ENCODE measurements at places on chromosomes 6 and 20.

DNA sequence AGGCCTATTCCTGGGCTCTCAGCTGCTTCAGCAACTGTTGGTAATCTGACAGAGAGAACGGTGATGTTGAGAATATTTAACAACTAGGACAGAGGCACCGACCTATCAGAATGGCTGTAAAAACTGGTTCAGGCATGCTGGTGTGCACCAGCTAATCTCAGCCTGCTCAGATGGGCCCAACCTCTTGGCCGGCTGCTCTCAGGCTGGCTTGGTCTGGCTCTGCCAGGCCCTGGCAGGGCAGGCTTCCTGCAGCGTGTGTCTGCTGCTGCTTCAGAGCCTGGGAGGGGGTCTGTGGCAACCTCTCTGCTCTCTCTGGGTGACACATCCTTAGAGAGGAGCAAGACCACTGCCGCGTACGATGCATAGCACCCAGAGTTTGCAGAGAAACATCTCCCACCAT lies 4.8 kb downstream of the SLC2A12 start:
- no peak for DNase-seq

DNA sequence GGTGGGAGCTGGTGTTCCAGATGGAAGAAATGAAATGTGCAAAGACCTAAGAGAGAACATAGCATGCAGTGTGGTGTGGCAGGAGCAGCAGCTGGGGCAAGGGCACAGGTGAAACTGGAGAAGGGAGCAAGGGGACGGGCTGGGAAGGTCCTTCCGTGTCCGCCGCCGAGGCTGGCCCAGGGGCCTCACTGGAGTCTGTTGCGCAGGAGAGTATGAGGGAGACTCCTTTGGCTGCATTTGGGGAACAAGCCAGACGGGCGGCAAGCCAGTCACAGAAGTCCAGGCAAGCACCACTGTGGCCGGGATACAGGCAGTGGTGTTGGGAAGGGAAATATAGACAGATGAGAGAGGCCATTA lies 77.7 kb downstream of the GJA10 start:
- no peak for DNase-seq

DNA sequence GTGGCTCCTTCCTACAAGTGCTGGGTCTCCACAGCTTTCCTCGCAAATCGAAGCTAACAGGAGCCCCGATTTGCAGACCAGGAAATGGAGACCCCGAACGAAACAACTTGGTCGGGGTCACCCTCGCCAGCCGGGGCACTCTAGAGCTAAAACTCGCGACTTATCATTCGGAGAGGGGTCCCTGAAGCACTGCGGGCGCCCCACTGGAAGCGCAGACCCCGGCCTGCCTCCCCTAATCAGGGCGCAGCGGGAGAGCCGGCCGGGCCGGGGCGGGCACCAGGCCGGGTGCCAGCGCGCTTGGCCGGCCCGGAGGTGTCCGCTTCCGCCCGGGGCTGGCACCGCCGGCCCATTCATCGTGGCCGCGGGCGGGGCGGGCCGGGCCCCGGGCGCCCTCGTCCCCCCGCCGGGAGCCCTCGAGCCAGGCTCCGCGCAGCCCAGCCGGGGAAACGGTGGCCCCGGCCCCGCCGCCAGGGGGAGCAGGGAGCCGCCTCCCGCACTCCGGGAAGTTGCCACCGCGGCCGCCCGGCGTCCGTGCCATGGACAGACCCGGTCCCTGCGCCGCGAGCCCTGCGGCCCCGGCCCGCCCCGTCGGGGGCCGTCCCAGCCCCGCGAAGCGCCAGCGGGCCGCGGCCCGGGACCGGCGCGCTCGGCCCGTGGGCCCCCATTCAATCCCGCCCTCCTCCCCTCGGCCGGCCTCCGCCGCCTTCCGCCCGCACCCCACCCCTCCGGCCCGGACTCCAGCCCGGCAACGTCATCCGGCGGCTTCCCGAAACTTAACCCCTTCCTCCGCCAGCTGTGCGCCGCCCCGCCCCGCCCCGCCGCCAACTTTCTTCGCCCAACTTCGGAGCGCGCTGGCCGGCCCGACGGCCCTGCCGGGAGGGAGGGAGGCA lies 961 bp downstream of the RRBP1 start:
- DNase-seq, result peak; percentile 88

DNA sequence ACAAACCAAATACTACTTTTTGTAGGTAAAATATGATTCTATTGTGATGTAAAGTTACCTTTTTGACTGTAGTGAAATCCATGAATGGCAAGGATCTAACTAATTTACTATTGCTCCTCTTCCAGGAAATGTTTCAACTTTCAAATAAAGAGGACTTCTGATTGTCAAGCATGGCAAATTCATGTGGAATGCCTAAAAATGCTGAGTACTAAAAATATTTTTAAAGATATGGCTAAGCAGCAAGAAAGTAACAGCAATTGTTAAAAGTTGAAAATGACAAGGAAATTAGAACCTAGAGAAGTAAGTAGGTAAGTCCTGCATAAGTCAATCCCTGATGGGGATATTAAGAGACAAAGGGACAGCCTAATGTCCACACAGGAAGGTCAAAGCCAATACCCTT lies 126.0 kb downstream of the BACH2 start:
- DNase-seq, result no peak

DNA sequence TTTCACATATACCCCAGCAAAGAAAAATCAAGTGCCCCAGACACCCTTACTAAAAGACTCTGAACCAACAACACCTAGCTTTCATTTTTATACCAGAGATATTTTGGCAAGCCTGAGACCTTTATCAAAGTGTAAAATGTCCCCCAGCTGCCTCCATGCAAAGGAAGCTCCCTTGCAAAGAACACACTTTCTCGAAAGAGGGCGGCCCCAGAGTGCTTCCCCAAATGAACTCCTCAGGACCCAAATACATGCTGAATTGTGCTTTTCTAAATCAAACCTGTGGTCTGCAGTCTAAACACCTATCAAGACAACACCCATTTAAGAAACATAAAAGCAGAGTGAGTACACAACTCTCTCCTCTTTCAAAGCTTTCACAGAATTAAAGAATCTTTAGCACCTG lies 490 bp downstream of the IPCEF1 start:
- DNase-seq, result no peak

Data from germinal center (tissue), 1 donor.